MG63 (cell line): ENCODE measurements at places on chromosomes 5 and 9.

GRCh38 chr9:137168573-137168903 is 1.3 kb downstream of the LRRC26 start:
- DNase-seq = no peak

- DNase-seq = no peak
These were observed 181.2 kb upstream of the POU5F2 start for GRCh38 chr5:93922551-93922950.

DNA sequence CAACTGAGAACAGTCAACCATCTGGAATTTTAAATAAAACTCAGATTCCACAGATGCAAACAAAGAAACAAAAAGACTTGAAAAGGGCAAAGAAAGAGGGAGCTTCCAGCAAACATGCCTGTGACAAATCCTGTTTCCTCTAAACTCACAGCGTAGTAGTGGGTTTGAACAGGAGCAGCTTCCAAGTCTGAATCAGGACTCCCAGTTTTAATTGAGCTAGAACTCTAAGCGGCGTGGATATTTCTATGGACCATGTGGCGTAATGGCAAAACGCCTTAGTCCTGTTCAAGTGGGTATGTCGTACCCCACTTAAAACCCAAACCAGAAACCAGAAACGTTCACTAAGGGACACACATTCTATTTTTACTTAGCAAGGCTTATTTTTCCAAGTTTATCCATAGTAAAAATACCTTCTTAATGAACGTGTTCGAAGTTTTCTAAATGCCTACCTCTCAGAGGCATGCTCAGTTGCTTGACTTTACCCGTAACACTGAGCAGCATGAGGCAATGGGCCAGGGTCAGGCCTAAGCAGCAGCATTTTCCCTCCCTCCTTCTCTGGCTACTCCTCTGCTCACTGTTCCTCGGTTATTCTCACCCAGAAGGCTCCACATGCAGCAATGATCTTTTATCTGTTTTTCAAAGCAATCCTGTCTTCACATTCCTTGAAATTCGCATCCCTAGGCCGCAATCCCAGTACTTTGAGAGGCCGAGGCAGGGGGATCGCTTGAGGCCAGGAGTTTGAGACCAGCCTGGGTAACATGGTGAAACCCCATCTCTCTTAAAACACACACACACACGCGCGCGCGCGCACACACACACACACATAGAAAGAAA is 77.9 kb downstream of the FNBP1 start:
- peak; percentile 60 for DNase-seq

- DNase-seq = no peak
These were observed 41.7 kb downstream of the ADAMTS16 start for GRCh38 chr5:5181650-5182324.

DNA sequence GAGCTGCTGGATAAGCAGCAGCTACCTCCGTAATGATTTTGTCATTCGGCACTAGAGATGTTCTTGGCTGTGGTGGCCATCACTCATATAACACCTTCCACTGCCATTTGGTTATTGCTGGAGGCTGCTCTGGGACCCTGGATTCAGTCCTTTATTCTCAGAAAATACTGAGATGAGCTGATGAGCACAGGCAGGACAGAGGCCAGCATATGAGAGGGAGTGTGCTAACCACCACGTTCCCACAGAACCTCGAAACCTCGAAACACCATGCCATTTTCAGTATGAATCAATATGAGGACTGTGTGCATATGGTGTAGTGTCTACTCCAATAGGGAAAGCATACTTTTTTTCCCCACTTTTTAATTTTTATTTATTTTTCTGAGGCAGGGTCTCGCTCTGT is 56.6 kb downstream of the ADAM19 start:
- no peak for DNase-seq

DNA sequence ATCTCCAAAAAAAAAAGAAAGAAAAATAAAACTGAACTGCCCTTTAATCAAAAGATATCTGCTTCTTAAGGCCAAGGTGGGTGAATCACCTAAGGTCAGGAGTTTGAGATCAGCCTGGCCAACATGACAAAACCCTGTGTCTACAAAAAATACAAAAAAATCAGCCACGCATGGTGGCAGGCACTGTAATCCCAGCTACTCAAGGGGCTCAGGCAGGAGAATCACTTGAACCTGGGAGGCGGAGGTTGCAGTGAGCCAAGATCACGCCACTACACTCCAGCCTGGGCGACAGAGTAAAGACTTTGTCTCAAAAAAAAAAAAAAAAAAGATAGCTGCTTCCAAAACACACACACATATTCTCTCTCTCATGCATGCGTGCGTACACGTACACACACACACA is 17.8 kb downstream of the SCAI start:
- peak; percentile 42 for DNase-seq

DNA sequence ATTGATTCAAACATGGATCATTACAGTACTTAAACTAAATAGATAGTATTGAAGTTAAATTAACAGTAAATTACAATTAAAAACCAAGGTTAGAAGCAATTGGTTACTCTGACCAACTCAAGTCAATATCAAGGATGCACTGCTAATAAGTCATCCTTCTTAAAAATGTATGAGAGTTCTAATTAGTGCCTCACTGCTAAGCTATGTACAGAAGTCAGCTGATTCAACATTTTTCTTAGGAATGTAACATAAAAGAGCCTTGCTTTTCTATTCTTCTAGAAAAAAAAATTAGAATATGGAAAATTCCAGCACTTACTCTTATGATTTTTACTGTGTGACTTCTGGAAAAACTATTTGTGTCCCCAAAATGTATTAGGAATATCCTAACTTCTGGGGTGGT is 75.7 kb upstream of the FBN2 start:
- no peak for DNase-seq

DNA sequence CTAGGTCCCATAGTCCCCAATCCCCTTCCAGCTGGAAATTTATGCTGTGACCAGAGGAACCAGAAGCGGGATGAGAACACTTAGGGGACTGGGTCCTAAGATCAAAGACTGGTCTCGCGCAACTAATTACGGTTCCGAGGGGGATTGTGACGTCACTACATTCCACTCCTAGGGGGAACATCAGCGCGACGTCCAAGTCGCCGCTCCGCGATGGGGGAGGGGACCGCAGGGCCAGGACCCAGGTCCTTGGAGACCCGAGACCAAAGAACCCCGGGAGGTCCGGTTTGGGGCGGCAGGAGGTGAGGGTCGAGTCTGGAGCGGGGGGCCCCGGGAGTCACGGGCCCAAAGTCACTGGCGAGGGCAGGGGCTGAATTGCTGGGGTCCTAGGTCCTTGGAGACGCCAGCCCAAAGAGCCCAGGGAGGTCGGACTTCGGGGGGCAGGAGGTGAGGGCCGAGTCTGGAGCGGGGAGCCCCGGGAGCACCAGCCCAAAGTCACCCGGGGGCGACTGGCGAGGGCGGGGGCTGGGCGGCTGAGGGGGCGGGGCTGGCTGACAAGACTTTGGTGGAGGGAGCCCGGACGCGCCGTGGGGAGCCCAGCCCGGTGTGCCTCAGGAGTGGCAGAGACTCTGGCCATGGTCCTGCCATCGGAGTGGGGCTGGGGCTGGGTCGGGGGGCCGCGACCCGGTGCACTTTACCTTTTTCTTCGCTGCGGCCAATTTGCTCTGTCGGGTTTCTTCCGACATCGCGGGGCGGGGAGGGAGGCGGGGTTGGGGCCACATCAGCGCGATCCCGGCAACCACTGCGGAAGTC is at the start of gene GOLGA2:
Gene GOLGA2 (minus strand): TSS at position 810 of the 810 bp plus-strand sequence. CDS start 31 bp downstream, at position 779.
- DNase-seq = peak; percentile 19

DNA sequence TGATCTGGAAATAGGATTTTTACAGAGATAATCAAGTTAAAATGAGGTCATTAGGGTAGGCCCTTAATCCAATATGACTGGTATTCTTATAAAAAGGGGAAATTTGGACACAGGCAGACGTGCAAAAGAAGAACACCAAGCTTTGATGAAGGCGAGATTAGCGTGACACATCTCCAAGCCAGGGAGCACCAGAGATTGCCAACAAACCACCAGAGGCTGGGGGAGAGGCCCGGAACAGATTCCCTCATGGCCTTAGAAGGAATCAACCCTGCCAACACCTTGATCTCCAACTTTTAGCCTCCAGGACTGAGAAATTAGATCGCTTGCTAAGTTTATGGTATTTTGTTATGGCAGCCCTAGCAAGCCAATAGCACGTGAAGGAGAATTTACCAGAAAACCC is 10.8 kb upstream of the ARSI start:
- peak; percentile 49 for DNase-seq

DNA sequence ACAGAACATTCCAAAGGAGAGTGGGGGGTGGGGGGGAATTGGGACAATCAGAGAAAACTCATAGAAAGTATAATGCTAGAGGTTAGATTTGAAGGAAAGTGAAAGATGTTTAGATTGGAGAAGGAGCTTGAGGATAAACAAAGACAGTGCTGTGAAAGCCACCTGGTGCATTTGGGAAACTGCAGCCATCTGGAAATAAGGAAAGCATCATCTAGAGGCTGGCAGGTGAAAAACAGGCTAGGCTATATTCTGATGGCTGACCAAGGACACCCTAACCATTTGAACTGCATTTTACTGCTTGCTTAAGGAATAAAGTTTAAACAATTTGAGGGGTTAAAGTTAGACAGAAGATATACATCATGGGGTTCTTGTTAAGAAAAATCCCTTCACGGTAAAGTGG is 296.4 kb downstream of the CETN3 start:
- DNase-seq = no peak

DNA sequence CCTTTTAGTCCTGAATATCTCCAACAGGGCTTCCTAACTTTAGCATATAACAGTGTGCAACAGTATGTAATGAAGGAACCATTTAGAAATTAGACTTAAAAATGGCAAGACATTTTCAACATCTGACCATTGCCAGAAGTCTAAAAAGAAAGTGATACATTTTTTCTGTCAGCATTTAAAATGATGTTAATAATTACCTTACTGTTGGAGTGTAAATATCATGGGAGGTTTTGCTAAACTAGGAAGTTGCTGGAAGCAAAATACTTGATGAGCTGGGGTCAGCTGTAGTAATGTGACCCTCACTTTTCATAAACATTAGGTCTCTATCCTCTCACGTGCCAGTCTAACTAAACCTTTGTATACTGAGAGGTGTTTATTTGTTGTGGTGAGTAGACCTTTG is 68.8 kb downstream of the NTRK2 start:
- no peak for DNase-seq

GRCh38 chr5:132834057-132834456 is 3.6 kb upstream of the SHROOM1 start:
- DNase-seq = no peak

DNA sequence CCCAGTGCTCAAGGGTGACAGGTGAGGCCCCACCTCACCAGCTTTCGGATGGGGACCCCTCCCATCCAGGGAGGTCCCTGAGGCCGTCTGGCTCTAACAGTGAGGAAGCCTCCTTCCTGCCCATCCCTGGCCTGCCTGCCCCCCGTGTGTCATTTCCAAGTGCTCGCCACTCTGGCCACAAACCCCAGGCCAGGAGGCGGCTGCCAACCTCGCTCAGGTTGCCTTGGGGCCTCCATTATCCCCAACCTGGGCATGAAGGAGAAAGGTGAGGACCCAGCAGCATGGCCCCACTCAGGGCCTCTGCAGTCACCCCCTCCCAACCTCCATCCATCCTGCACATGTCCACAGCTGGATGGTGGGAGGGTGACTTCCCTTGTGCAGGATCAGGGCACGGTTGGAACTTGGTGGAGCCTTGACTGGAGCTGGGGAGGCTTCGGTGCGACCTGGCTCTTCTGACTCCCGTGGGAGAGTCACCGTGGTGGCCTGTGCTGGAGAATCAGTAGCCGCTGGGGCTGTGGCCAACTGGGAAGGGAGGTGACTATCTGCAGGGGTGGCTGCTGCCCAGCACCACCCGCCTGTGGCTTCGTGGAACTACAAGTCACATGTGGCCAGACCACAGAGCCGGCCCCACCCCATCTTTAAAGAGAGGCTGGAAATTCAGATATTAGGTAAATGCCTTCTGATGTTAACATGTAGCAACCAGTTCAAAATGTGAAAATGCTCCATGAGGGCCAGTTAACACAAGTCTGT is 37.5 kb upstream of the GFPT2 start:
- DNase-seq = peak; percentile 49

- DNase-seq = no peak
These were observed 41.7 kb upstream of the TMEM250 start for GRCh38 chr9:136160381-136160841.

GRCh38 chr5:2656206-2656605 is 95.3 kb downstream of the IRX2 start:
- peak; percentile 73 for DNase-seq

- peak; percentile 80 for DNase-seq
These were observed 106.3 kb downstream of the UGCG start for GRCh38 chr9:112002847-112003457.

- no peak for DNase-seq
These were observed 40.0 kb downstream of the MAPK9 start for GRCh38 chr5:180251887-180252286.

- no peak for DNase-seq
These were observed 198.0 kb upstream of the MVB12B start for GRCh38 chr9:126128494-126129142.

- DNase-seq = no peak
These were observed 273.2 kb upstream of the PANK3 start for GRCh38 chr5:168852329-168852728.
